Myometrial cell (primary cell): ENCODE measurements at places on chromosomes 5 and 9. TPM values are rescaled to one million over a fixed set of nuclear protein-coding genes. Genes with fewer than 3 reads are reported as not detected.

HTR1A gene
- not detected in 2 replicates for total RNA-seq

OTP gene
- total RNA-seq = not detected in 2 replicates

CDC20B gene
- not detected in 2 replicates for total RNA-seq

TLX3 gene
- not detected in 2 replicates for total RNA-seq

SLC25A25 gene
- total RNA-seq = 20.2 and 21.1 TPM in 2 replicates

TXNDC8 gene
- not detected in 2 replicates for total RNA-seq

SYNPO gene
- 4.6 and 7.6 TPM in 2 replicates for total RNA-seq
